ENCODE measurements at places on chromosomes 7 and 10.

- DNase-seq: no peak
These were observed 160.6 kb downstream of the SEC23IP start for GRCh38 chr10:120052964-120053702.

DNA sequence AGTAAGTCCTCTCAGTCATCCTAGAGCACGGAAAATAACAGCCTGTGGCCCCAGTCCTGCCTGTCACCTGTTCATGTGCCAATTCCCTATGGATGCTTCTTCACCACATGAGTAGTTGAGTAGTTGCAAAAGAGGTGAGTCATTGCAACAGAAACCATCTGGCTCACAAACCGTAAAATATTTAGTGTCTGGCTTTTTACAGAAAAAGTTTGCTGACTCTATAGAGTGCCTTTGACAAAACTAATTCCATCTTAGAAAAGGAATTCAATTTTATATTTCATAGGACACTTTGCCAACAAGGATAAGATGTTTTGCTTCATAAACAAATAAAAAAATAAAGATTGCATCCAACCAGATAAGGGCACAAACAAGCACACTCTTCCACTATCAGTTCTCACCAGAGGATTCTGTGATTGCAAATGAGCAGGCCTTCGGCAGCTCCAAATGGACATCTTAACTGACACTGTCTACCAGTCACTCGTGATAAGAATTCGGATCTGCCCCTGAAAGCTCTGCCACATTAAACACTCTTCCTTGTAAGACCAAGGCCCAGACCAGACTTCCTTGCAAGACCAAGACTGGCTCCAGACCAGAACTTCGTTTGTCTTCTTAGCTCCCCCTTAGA lies 242.7 kb upstream of the SEMA3C start:
- DNase-seq: peak; percentile 65

GRCh38 chr7:29194594-29195427 lies at the start of gene CHN2:
Gene CHN2 (plus strand): TSS chr7:29194775.
- peak; percentile 73 for DNase-seq

DNA sequence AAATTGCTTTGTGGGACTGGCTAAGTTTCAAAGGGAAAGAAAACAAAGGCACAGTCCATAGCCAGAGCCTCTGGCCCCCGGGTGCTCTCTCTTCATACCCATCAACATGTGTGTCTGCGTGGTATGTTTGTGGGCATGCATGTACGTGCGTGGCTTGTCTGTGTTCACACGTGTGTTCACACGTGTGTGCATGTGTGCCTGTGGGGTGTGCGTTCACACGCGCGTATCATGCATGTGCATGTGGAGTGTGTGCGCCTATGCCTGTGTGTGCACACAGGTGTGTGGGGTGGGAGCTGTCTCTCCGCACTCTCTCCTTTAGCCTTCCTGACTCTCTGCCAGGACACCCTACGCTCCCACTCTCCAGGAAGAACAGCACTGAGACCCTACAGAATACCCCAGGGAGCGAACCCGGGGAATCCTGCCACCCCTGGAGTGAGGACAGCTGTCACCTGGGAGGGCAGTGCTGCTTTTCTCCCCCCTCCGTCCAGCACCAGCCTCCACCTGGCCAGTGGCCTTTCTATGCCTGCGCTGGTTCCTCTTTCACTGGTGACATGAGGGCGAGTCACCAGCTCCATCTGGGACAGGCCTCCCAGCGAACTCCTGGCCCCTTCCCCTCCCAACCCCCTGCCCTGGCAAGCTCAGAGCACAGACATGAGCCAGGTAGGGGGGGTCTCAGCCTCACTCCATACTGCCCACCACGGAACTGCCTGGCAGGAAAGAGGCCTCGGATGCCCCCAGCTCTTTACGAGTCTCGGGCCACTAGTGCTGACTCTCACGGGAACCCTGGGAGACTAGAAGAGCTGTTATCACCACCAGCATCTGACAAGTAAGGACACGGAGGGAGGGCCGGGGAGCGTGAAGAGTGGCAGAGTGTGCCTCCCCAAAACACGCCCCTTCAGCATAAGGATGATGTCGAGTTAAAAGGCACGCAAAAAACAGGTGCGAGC lies 16.5 kb downstream of the WDR86 start:
- no peak for DNase-seq

- DNase-seq: no peak
These were observed 120.4 kb downstream of the CUBN start for GRCh38 chr10:17009212-17009700.

DNA sequence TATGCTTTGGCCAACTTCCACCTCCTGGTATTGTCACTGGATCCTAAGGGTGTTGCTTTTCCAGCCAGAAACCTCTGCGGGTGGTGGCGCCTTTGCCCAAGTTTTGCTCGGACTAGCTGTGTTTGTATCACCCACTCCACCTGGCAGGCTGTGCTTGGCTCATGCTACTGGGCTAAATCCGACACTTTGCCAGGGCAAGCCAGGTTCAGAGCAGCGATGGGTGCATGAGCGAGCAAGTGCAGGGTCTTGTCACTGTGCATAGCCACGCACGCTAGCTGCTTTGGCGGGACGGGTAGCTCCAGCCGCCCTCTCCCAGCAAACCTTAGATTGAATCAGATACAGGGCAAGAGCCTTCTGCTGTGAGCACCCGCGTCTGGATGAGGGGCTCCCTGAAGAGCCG lies 737.5 kb downstream of the PCDH15 start:
- no peak for DNase-seq

- DNase-seq: no peak
These were observed 145.9 kb downstream of the GFRA1 start for GRCh38 chr10:116126954-116127695.

Data from HepG2 (cell line).